ENCODE measurements at places on chromosomes 6 and 20.

DNA sequence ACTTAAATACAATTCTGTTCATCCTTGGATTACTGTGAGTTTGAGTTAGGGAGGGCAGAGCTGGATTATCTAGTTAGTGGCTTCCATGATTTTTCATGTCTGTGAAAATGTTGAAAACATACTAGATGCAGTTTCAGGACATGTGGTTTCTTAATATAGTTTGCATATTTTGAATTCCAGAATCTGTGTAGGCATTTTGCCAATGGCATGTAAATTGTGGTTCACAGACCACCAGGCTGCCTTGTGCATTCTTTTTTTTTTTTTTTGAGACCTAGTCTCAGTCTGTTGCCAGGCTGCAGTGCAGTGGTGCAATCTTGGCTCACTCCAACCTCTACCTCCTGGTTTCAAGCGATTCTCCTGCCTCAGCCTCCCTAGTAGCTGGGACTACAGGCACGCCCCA, 42.8 kb downstream of the CDC5L start:
- peak; percentile 58 for DNase-seq

DNA sequence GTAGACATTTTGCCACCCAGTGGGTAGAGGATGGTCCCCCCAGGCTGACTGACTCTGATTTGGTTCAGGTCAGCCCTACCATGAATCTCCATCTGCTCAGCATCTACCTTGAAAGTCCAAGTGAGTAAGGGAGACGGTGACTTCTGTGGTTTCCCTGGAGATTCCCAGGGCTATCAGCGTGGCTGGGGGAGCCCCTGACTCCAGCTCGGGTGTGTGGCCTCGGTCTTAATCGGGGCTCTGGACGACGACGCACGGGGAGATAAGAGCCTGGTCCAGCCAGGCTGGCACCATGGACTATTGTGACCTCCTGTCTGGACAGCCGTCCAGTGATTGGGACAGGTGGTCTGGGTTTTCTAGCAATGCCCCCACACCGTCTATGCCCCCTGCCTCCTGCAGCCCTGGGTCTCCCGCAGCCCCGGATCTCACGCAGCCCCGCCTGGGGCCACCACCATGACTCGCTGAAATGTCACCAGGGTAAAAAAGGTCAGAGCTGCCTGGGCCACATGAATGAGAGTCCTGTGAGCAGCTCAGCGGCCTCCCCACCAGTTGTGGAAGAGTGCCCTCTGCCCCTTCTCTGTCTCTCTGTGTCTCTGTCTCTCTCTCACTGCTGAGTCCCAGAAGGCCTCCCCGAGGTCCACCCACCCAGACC, 47.1 kb upstream of the GATA5 start:
- DNase-seq = no peak

- DNase-seq = no peak
Observed at GRCh38 chr6:92479831-92480230, 939.5 kb downstream of the EPHA7 start.

DNA sequence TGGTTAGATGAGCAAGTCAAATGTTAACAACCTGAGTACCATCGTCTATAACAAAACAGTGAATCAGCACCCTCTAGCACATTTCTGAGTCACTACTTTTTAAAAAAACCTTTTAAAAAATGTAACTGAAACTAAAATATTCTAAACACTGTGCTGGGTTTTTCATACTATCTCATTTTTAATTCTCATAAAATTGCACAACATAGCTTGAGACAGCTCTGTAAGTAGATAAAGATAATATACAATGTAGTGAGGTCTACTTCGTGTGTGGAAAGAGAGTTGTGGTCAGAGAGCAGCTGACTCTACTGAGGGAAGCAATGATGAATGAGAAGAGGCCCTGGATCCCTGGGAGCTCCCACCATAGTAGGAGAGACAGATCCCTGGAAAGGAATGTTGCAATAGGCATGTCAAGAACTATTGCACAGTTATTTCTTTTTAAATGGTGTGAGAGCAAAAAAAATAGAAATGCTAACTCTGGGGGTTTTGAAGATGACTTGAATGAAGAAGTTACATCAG, 13.6 kb upstream of the CALHM6 start:
- peak; percentile 60 for DNase-seq

DNA sequence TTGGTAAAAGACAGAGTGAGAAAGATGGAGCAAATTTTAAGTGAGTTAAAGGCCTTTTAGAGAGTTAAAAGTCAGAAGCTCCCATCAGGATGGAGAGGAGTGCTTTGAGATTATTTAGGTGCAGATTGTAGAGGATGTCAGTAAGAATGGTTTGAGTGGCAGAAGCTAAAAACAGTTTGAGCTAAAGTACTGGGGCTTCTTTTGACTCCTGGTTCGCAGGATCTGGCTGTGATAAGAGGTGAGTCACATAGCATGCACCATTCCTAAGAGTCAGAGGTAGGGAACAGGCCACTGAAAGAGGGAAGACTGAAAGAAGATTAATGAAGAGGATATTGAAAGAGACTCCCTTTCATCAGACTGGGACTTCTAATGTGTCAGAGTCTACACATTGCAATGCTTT, 1047.9 kb upstream of the MAP3K7 start:
- DNase-seq = no peak

DNA sequence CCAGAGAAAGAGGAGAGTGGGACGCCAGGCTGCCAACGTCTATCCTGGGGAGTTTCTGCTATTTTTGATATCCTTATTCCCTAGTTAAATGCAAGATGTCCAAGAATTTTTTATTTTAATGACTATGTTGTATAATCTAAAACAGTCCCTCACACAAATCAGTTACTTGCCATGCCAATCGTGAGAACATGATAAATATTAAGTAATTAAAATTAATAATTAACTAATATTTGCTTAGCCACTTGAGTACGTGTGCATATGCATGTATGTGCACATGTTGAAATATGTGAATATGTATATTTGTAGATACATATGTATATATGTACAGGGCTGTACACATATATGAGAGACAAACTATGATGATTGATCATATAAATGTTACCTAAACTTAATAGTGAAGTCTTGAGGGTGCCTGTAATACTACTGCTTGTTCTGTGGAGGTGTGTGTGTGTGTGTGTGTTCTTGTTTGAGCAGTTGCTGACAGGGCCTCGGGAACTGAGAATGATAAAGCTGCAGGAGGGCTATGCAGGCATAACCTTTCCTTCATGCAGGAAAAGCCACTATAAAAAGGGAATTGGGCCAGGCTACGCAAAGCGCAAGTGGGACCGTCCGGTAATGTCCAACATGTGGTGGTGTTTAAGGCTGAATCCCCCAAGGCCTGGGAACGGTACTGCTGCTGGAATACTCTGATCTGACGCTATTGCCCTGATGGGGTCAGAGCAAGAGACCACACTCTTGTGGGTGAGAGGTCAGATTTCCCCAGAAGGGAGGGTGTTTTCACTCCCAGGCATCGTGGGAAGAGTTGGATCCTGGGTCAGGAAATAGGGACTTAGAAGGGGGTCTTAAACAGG, 148.3 kb upstream of the TBX18 start:
- DNase-seq = no peak

DNA sequence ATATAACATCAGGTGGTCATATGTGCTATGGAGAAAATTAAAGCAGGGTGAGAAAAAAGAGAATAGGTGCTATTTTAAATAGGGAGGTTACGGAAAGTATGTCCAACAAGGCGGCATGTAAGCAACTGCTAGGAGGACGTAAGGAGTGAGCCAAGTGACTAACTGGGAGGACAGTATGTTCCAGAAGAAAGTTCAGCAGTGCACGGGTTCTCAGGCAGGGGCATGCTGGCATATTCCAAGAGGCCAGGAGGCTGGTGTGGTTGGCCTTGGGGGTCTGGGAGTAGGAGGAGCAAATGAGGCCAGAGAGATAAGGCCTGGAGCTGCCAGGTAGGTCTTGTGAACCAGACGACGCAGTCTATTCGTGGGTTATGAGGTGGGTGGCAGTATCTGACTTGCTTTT, 112.4 kb downstream of the ARMC2 start:
- DNase-seq = no peak
